ENCODE measurements at places on chromosomes 5 and 9. TPM values are rescaled to one million over a fixed set of nuclear protein-coding genes. Genes with fewer than 3 reads are reported as not detected.

Gene DMRT2
- polyA plus RNA-seq: 4.2 TPM

Gene STKLD1
- polyA plus RNA-seq: 5.8 TPM

Gene ACTBL2
- not detected for polyA plus RNA-seq

Gene UBE2QL1
- 24.5 TPM for polyA plus RNA-seq

Gene PAEP
- not detected for polyA plus RNA-seq

Gene TAF11L5
- polyA plus RNA-seq: not detected

Gene ENDOG
- polyA plus RNA-seq: 53.4 TPM

DNA sequence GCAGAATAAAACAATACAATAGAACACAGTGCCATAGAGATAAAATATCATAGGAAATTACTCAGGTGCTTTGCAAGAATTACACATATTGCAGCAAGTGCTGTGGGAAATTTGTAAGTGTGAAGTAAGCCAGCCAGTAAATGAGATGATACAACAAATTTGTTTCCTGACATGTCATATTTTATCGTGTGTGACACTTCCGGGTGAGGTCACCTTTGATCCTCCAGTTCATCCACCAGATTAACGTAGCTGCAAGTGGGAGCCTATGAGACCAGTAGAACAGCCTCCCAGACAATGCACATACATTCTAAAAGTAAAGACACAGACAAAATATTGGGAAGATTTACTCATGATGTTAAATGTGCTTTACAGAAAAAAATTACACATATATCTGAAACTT lies 72.2 kb downstream of the PRDM9 start:
- no peak for DNase-seq

DNA sequence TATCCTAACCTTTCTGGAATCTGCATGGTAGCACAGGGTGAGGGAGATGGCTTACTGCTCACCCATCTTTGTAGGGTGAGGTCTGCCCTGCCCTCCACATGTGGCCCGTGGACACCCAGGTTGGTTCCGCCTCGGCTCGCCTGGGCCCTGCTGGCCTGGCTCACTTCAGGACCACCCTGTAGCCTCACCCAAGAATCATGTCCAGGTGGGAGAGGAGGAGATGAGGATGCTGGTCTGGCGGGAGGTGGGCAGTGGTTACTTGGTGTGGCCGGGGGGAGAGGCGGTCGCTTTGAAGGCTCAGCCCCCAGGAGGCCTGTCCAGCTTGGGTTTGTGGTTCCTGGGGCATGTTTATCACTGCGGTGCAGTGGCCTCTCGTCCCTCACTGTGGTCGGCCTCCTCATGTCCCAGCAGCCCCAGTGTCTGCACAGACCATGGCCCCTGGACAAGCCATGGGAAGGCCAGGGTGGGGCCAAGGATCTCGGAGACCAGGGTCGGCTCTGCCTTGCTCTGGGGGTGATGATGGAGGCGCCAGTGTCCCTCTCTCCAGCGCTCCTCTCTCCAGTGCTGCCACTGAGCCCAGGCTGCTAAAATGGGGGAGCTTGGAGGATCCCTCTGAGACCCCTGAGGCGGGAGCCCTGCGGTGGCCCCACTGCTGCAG lies 4.6 kb downstream of the OBP2B start:
- no peak for DNase-seq

DNA sequence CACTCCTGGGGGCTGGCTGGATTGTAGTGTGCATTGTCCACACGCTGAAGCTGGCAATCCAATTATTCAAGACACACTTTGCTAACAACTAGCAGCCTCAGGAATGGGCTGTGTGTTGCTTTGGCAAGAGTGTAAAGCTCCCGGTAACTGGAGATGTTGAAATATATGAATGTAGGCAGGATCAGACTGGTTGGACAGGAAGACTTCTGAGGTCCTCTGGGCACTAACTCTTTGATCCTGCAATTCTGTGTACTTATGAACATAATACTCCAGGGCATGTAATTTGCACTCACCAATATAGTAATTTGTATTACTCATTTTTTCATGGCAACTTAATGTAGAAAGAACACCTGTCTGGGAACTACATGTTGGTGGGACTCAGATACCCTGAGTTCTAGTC lies 106.7 kb upstream of the SLC28A3 start:
- no peak for DNase-seq

GRCh38 chr5:150422758-150423157 lies 10.0 kb upstream of the CD74 start:
- no peak for DNase-seq
